ENCODE measurements at places on chromosomes 1 and 21.

DNA sequence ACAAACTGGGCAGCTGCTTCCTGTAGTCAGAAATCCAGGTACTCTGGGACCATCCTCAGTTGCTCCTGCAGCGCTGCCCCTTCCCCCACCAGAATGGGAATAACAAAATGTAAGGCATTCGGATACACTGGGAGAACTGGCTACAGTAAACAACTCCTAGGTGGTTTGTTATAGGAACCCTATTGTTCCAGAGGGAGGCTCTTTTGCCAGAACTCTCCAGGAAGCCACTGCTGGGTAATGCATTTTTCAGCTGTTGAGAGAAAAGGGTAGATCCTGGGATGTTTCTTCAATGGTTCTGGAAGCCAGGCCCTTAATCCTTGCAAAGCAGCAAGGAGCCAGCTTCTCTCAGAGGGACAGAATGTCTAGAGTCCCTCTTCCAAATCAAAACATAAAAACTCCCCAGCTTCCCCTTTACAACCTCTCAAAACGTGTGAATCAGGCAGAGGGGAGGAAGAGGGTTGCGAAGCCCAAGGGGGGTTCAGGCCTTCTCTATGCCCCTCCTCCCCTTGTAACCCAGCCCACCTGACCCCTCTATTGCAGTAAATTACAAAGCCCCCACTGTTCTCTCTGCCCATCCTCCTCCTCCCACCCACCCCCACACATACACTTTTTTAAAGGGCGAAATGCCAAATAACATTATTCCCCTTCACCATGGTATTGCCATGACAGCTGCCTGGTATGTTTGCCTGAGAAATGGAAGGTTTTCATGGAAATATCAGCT lies 29.1 kb downstream of the PLPP3 start:
- no peak for DNase-seq

DNA sequence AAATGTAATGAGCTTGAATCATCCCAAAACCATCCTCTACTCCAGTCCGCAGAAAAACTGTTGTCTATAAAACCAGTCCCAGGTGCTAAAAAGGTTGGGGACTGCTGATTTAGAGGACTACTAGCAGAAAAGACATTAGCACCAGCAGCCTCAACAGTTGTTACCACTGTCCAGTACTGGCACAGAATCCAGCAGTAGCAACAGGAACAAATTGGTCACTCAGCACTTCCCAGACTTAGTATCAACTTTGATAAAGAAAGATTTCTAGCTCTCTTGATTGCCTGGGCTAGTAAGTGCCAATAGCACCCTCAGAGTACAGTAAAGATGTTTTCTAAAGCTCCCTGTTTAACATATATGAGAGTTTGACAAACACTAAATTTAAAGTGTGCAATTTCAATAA lies 127.9 kb downstream of the FAF1 start:
- DNase-seq = no peak

- no peak for DNase-seq
Measured at GRCh38 chr1:70659891-70660290, 248.8 kb downstream of the CTH start.

DNA sequence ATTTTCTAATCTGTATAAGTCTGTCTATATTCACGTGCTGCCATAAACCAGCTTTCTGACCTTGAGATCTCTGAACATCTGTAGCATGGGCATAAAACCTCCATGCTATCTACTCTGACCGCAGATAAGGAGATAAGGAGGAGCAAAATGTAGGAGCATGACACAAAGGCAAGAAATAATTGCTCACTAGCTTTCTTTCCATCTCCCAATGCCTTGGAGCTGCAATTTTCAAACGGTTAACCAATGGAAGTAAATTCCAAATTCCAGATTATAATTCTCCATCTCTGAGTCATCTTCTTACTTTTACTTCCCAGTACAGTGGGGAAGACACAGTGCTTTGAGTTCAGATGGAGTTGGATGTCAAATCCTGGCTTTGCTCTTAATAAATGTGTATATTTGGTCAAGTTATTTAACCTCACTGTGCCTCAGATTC lies 41.6 kb downstream of the CD58 start:
- DNase-seq = no peak

DNA sequence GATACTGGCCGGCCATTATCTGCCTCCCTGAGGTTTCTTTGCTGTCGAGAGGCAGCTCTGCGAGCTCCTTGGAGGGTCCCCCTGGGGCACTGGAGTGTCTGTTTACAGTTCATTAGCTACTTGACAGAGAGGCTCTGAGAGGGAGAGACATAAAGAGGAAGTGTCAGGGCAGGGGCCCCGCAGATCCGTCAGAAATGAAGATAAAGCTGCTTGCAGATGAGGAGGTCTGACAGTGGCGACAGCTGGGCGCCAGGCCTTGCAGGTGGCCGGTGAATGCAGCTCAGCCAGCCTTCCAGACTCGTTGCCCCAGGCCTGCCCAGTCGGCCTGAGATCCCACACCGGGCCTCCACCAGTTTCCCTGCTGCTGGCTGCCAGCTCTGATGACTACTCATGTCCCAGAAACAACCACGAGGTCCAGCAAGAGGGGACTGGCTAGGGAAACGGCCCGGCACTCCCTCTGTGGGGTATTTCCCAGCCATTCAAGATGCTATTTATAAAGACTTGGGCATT lies 84.7 kb downstream of the DISP3 start:
- DNase-seq = no peak

DNA sequence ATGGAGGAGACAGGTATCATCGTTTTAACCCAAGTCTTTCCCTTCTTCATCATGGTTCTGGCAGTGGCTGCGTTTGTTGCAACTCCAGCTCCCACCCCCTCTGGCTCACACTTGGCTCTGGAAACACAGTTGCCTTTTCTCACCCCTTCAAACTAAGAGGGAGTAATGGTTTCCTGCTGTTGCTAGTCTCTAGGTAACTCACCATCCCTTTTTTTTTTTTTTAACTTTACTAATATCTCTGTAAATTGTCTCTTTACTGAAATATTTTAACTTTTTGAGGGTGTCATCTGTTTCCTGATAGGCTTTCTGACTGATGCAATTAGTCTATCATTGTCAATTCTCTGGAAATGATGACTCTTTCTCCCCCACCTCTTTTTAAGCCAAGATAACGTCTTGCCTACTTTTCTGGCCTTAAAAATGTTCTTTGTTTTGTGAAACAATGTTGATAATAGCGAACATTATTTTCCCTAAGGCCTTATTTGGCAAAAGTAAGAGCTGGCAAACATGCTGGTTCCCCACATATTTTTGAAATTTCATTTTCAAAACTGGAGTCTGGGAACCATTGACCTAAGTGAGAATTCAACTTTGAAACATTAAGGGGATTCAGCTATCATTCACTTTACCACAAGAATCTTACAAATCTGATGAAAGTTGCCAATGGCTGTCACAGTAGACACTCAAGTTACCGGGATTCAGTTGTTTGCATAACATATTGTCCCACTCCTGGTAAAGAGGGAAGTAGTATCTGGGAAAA lies 85.3 kb downstream of the LEPR start:
- no peak for DNase-seq

- no peak for DNase-seq
Measured at GRCh38 chr1:212638492-212639151, 30.1 kb downstream of the ATF3 start.

GRCh38 chr1:156809711-156810366 lies 6.8 kb downstream of the SH2D2A start:
- no peak for DNase-seq

DNA sequence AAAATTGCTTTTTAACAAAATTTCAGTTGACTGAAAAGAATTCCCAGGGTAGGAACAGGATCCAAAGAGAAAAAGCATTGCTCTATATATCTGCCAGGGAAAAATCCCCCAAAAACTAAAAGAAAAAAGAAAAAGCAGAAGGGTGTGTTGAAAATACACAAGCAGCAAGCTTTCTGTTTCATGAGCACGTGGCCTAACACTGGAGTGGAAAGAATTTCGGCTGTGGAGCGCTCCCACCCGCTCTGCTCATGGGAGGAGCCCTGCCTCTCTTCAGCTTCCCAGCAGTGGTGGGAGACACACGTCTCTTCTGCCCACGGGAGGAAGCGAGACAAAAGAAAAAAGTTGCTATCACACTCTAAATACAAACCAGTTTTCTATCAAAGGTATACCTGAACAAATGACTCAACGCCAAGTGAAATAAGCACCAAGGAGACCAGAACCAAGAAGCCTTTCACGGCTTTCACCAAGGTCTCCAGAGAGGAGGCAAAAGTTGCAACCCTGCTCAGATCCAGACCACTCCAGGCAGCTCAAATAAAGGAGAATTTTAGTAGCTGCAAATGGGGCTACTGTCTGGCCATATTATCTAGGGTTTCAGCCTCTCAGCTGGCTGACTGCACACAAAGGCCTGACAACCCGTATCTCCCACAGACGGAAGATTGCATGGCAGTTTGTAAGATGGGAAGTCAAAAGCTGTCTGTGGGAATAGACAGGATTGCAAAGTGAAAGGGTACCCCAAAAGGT lies 29.5 kb upstream of the ZNF496 start:
- no peak for DNase-seq

DNA sequence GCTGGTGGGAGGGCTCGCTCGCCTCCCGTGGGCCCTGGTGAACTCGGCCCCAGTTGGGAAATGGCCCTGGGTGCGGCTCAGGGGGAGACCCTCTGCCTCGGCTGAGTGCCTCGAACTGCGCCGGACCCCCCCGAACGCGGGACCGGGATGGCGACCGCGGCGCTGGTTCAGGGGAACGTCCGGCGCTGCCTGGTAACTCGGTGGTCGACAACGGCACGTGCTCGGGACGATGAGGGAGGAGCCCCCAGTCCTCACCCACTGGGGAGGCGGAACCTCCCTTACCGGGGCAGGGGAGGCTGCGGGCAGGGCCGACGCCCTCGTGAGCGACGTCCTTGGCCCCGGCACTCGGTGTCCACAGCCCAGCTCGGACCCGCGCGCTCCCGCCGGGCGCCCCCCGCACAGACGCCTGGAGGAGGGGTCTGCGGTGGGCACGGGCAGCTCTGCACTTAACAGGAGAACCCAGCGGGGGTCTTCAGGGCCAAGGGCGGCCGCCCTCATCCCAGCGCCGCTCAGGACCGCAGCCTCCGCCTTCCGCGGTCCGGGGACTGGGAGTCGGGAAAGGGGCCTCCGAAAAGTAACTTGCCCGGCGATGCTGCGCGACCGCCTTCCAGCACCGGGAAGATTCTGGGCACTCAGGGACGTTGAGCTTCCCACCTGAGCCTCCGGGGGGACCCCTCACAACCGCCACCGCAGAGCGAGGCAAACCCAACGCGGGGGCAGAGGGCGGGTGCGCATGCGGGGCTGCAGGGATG lies 1.7 kb downstream of the HES4 start:
- DNase-seq = no peak

DNA sequence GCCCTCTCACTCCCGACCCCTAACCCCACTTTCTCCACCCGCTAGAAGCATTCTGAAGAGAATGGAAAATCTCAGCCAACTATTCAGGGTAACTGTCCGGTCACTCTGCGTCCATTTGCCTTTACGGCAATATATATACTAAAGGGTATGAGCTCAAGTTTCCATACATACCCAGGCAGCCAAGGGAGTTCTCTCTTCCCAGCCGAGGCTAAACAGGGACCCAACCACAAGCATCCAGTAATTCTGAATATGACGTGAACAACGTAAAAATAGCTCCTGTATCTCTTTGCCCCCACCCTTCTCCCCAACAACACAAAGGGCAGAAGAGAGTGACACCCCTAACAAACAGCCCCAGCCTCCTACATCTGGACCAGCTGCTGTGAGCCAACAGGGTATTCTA lies 67.7 kb downstream of the SSBP3 start:
- DNase-seq = no peak

GRCh38 chr1:54157401-54157800 lies 4.6 kb upstream of the CDCP2 start:
- no peak for DNase-seq

GRCh38 chr1:100927276-100927675 lies 31.4 kb downstream of the SLC30A7 start:
- no peak for DNase-seq

- DNase-seq = no peak
Measured at GRCh38 chr1:16006552-16007485, 2.8 kb downstream of the SRARP start.

DNA sequence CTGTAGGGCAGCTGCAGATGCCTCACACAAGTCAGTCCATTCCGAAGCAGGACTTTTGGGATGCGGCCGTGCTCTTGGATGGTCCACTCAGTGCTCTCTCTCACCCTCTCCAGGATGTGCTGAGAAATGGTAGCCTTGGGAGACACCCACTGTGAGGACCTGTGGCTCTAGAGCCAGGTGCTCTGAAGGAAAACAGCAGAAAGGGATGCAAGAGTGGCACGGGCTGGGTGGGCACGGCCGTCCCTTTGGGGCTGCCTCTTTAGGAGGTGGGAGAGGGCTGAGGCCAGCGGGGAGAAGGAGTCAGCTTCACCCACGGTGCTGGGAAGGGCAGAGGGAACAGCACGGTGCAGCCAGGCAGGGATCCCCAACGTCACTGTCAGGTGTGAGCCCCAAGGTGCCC lies 106.1 kb downstream of the RIPK4 start:
- no peak for DNase-seq

- no peak for DNase-seq
Measured at GRCh38 chr1:3431266-3431665, 23.2 kb upstream of the ARHGEF16 start.

- DNase-seq = no peak
Measured at GRCh38 chr1:77594366-77595112, 87.9 kb downstream of the ZZZ3 start.

GRCh38 chr1:160429702-160430535 lies 29.6 kb downstream of the VANGL2 start:
- DNase-seq = no peak

DNA sequence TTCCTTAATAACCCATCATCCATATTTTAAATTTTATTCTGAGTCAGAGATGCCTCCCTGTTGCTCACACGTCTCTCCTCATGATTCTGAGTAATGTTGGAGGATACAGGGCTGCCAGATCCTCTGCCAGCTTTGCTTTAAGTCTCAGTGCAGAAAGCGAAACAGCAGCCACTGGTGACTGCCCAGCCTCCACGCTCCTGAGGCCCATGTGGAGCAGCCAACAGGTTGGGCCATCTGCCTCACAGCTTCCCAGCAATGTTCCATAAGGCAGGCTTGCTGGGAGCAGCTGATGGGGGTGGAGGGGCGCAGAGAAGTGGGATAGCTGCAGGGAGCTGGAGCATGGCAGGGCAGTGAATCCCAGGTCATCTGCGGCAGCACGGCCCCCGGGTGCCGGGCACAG lies 104.2 kb downstream of the IGSF21 start:
- no peak for DNase-seq

DNA sequence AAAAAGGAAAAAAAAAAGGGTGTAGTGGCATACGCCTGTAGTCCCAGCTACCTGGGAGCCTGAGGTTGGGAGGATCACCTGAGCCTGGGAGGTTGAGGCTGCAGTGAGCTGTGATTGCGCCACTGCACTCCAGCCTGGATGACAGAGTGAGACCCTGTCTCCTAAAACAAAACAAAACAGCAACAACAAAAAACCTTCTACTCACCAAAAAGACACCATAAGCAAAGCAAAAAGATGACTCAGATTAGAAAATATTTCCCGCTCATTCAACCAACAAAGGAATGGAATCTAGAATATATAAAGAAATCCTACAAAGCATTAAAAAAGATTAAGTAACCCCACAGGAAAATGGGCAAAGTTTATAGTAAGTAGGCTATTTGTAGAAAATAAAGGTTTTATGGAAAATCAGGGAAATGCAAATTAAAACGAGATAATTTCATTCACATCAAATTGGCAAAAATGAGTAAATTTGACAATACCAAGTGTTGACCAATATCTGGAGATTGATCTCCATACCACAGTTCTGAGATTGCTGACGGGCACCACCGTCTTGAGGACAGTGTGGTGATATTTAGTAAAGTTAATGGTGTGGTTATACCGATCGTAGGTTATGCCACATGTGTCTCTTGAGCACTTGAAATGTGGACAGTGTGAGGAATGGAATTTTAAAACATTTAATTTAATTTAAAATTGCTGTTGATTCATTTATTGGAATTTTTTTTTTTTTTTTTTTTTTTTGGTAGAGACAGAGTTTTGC lies 54.0 kb downstream of the PIK3CD start:
- DNase-seq = no peak

Data from cortex of kidney (tissue), 1 donor.